ENCODE measurements at places on chromosomes 4 and X. TPM values are rescaled to one million over a fixed set of nuclear protein-coding genes. Genes with fewer than 3 reads are reported as not detected.

- peak; percentile 99 for DNase-seq
Observed at GRCh38 chr4:83110223-83110945, 4.1 kb downstream of the PLAC8 start.

DNA sequence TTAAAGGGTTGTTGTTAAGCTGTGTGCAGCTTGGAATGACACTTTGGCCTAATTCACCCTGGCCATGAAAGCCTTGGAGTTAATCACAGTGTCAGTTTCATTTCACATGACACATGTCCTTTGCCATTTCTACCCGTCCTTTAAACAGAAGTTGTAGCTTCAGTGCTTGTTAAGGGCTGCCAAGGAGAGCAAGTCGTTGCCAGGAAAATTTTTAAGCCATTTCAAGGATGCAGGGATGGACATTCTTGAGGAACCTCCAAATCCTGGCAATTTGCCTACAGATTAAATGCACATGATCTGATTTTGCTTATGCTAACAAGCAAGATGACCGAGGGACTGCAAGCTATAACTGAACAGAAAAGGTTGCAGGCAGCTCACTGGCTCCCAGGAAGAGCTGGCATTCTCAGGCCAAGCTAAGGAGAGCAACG lies 40.5 kb downstream of the SETD7 start:
- no peak for DNase-seq

DNA sequence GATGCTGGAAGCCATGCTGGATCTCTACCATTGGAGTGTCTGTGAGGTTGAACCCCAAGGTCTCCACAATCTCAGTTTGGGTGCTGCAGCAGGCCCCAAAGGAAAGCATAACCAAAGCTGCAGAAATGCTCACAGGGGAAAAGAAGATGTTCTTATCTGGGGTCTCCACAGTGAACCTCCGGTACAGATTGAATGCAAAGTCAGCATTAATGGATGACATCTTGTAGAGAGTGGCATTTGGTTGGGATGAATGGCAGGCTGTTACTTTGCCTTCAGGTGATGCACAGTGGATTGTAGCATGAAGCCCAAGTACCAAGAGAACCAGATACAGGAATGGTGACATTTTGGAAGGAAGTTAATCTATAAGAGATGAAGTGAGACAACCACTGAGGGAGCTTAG lies 1.8 kb downstream of the SERPINA7 start:
- DNase-seq = no peak

GRCh38 chrX:17550011-17550410 lies 175.0 kb downstream of the NHS start:
- DNase-seq = no peak

DNA sequence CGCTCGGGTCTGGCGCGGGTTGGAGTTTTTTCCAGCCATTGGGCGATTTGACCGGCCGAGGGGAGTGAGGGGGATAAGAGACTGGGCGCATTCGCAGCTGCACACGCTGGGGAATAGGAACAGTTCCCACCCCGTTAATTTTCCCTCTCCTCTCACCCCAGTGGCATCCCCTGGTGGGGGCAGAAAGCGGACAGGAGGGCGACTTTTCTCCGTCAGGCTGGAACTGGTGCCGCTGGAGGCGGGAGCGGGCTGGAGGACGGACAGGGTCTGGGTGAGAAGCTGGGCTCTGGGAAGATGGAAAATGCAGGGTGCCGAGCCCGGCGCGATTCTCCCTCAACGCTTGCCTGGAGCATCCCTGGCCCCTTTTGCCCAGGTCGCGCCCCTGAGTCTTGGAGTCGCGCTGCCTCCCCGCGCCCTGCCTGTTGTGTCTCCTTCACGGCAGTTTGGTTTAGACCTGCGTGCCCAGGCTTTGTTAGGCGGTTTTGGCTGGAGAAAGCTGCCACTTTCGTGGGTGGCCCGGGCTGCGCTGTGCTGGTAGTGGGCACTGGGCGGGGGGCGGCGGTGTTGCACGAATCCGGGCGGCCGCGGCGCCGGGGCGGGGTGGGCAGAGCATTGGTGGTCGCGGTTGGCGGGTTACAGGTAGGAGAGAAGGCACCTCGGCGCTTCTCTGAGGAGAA lies 2.0 kb downstream of the ADGRL3 start:
- peak; percentile 69 for DNase-seq

GRCh38 chr4:6280365-6280996 lies 10.8 kb downstream of the WFS1 start:
- DNase-seq = no peak

DNA sequence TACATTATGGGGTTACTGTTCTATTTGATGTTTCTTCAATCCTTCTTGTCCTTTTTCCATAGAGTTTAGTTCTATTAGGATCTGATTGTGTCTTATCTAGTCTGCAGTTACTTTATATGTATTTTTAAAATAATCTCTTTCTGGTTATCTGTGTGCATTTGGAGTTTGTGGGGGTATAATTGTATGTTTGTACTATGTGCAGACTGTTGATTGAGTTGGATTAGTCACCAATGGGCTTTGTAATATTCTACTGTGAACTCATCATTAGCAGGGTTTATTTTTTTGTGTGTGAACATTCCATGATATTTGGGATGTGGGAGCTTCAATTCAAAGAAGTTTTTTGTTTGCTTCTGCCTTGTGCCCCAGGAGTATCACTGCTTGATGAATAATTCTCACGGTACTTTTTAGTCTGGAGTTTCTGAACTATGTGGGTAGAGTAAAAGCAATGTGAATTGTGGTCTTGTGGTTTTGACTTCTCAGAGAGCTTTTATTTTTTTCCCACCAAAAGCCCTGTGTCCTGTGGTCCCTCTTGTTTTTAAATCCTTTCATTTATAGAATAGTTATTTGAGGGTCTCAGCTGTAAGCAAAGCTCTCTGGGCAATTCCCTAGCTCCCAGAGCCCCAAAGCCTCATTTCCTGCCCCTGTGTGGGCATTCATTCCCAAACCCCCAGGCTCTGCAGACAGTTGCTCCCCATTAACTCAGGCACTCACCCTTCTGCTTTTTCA lies 127.8 kb downstream of the PHKA2 start:
- no peak for DNase-seq

GRCh38 chr4:100311181-100311580 lies 120.9 kb upstream of the DDIT4L start:
- DNase-seq = no peak

DNA sequence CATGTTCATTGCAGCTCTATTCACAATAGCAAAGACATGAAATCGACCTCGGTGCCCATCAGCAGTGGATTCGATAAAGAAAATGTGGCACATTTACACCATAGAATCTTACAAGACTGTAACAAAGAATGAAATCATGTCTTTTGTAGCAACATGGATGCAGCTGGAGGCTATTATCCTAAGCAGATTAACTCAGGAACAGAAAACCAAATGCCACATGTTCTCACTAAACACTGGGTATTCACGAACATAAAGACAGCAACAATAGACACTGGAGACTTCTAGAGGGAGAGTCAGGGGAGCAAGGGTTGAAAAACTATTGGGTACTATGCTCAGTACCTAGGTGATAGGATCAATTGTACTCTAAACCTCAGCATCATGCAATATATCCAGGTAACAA lies 180.5 kb downstream of the PPP1R2C start:
- DNase-seq = no peak

DNA sequence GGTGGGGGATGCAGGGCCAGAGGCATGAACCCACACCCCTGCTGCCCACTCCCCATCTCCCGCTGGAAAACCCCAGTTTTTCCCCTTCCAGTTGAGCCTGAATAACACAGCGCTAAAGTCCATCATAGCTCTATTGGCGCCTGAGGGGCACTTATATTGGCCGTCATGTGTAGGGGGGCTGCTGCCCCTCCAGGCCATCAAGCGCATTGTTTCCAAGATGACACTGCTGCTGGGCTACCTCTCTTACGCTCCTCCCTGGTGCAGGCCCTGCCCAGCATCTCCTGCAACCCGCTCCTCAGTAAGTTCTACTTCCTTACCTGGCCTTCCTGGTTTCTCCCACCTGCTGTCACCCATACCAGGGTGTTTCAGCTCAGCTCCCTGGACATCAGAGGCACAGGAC lies 205.0 kb upstream of the RPL34 start:
- DNase-seq = no peak

DNA sequence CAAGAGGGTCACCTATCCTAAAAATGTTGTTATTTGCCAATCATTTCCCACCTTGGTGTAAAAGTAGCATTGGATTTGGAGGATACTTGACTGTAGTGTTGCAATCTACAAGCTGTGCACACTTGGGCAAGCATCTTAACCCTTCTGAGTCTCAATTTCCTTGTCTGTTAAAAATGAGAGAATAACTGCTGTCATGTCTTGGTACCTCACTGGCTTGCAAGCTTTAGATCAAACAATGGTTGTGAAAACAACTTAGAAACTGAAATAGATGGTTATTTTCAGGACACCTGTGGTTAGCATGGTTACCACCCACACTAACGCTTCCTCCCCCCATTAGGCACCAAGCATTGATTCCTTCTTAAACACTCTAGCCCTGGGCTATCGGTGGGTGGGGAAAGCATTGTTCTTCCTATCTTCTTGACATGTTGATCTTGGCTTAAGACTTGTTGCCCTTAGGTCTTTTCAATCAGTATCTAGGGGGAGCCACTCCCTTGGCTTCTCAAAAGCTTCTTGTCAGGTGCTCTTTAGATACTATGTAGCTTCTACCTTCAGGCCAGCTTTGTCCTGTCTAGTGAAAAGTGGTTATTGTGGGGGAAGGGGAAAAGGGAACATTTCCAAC lies 10.6 kb upstream of the AMOT start:
- no peak for DNase-seq

- no peak for DNase-seq
Observed at GRCh38 chr4:78880874-78881492, 58.3 kb downstream of the PAQR3 start.

GRCh38 chr4:118388606-118389005 lies 35.8 kb upstream of the PRSS12 start:
- no peak for DNase-seq

- peak; percentile 94 for DNase-seq
Observed at GRCh38 chr4:37603070-37603468, 83.1 kb downstream of the RELL1 start.

- no peak for DNase-seq
Observed at GRCh38 chr4:24334906-24335305, 249.4 kb downstream of the DHX15 start.

GRCh38 chrX:8147226-8147625 lies 23.8 kb downstream of the VCX2 start:
- DNase-seq = no peak

GRCh38 chr4:63580796-63581475 lies 828.3 kb downstream of the TECRL start:
- no peak for DNase-seq

- no peak for DNase-seq
Observed at GRCh38 chr4:41981456-41981855, at the start of gene DCAF4L1. Gene DCAF4L1, plus strand, starts transcription at chr4:41981756. Its CDS starts 37 bp downstream, at chr4:41981793.

DNA sequence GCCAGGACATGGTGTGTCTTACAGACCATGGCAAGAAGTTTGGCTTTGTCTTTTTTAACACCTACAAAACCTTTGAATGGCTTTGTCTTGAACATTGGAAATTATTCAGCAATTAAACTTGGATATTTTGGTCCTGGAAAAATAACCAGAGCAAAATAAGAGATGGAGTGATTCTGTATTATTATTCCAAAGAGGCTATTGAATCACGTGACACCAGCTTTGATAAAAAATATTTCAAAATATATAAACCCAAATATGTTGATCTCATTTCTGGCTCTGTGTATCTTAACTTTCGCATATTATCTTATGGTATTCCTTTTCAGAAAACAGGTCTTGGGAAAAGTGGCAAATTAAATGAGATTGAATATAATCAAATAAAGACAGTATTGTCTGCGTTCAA lies 32.6 kb upstream of the GIMD1 start:
- DNase-seq = no peak

DNA sequence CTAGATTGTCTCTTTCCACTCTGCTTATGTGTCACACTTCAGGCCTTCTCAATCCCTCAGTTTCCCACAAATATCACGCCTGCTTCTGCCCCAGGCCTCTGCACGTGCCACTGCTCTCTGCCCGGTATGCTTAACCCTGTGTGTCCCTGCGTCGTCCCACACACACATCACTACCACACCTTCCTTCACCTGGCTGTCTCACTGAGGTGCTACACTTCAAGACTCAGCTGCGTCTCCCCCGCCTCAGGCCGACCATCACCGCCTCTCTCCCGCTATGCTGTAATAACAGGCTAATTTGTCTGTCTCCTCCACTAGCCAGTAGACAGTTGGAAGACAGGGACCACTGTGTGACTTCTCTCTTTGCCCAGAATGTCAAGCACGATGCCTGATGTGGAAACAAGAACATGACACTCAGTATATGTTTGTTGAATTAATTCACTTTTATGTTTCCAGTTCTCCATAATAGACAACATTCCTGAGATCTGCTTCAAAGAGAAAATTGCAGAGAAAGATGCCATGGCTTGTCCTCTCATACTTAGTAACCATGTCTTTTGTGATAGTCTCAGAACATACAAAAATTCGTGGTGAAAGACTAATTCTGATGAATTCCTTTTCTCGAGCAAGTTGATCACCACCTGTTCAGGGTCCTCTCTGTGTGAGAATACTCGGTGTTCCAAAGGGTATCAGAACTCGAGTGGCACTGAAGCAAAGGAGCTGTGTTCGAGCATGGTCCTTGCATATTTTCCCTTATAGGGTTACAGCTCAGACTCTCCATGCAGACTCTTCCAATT lies 54.2 kb downstream of the AFAP1 start:
- no peak for DNase-seq

The HTN3 gene
- not detected for polyA plus RNA-seq

The GLUD2 gene
- polyA plus RNA-seq = 0.13 TPM

The SPP1 gene
- polyA plus RNA-seq = 0.28 TPM

The ANK2 gene
- 11.6 TPM for polyA plus RNA-seq

The ARX gene
- not detected for polyA plus RNA-seq

The PF4V1 gene
- 1.3 TPM for polyA plus RNA-seq

The ADGRG4 gene
- under 0.01 TPM for polyA plus RNA-seq

The HHIP gene
- polyA plus RNA-seq = not detected

The STOX2 gene
- 0.53 TPM for polyA plus RNA-seq
